A549 treated with DMSO at 1 μM for 4 hours (cell line): ENCODE measurements at places on chromosomes 11 and 22. TPM values are rescaled to one million over a fixed set of nuclear protein-coding genes. Genes with fewer than 3 reads are reported as not detected.

APOA4 gene
- total RNA-seq = not detected in 5 replicates

SPTBN2 gene
- total RNA-seq = 8.2 to 13.2 TPM (median 9.9 TPM) in 5 replicates

PIWIL4 gene
- total RNA-seq = 0.15 to 0.44 TPM (median 0.21 TPM) in 4 of 5 replicates, not detected in the other

NPTXR gene
- total RNA-seq = 11.7 to 16.4 TPM (median 13.2 TPM) in 5 replicates

P2RX3 gene
- total RNA-seq = 0.09 to 0.40 TPM (median 0.21 TPM) in 5 replicates

SCGB2A2 gene
- not detected in 5 replicates for total RNA-seq

POTEH gene
- not detected in 5 replicates for total RNA-seq

ANO5 gene
- total RNA-seq = 1.5 to 2.5 TPM (median 2.0 TPM) in 5 replicates

TRIOBP gene
- 21.7 to 32.6 TPM (median 29.2 TPM) in 5 replicates for total RNA-seq

LRRN4CL gene
- 0.03 to 0.15 TPM (median 0.12 TPM) in 3 of 5 replicates, not detected in the others for total RNA-seq

ADSL gene
- 81.1 to 91.9 TPM (median 87.9 TPM) in 5 replicates for total RNA-seq

DRD2 gene
- 0.10 to 0.24 TPM (median 0.21 TPM) in 3 of 5 replicates, not detected in the others for total RNA-seq

PCNX3 gene
- 29.3 to 41.5 TPM (median 36.7 TPM) in 5 replicates for total RNA-seq

SSH3 gene
- total RNA-seq = 18.0 to 27.2 TPM (median 24.5 TPM) in 5 replicates

MRGPRE gene
- total RNA-seq = 0.06 to 0.21 TPM (median 0.10 TPM) in 5 replicates

TRPM5 gene
- total RNA-seq = not detected in 5 replicates

OR52N4 gene
- not detected in 5 replicates for total RNA-seq

SLC6A5 gene
- total RNA-seq = not detected in 5 replicates

FZD4 gene
- 1.3 to 1.8 TPM (median 1.6 TPM) in 5 replicates for total RNA-seq

SMC1B gene
- 0.01 to 0.04 TPM in 2 of 5 replicates, not detected in the others for total RNA-seq

HIRA gene
- 19.6 to 25.2 TPM (median 23.6 TPM) in 5 replicates for total RNA-seq

HBG1 gene
- total RNA-seq = not detected in 5 replicates

DDTL gene
- 1.6 to 1.9 TPM (median 1.7 TPM) in 5 replicates for total RNA-seq

RGL4 gene
- total RNA-seq = 0.04 TPM in 1 of 5 replicates, not detected in the others

ESAM gene
- 9.0 to 12.4 TPM (median 10.5 TPM) in 5 replicates for total RNA-seq

RNF26 gene
- 32.7 to 44.8 TPM (median 36.3 TPM) in 5 replicates for total RNA-seq

ZP1 gene
- total RNA-seq = 0.09 to 0.58 TPM (median 0.16 TPM) in 5 replicates

CCDC89 gene
- total RNA-seq = not detected in 5 replicates

MMP13 gene
- 0.05 TPM in 1 of 5 replicates, not detected in the others for total RNA-seq

GTSE1 gene
- 23.7 to 36.6 TPM (median 35.3 TPM) in 5 replicates for total RNA-seq

MACROD1 gene
- 9.1 to 15.9 TPM (median 14.1 TPM) in 5 replicates for total RNA-seq

SCGB1C1 gene
- not detected in 5 replicates for total RNA-seq

HORMAD2 gene
- not detected in 5 replicates for total RNA-seq

BATF2 gene
- 0.87 to 1.4 TPM (median 1.1 TPM) in 5 replicates for total RNA-seq

SHISA8 gene
- 0.14 to 0.38 TPM (median 0.21 TPM) in 4 of 5 replicates, not detected in the other for total RNA-seq

CHRM1 gene
- total RNA-seq = 0.03 to 0.11 TPM (median 0.04 TPM) in 3 of 5 replicates, not detected in the others

SLC5A1 gene
- 0.04 to 0.08 TPM in 2 of 5 replicates, not detected in the others for total RNA-seq
